ENCODE measurements at places on chromosomes 11 and 22.

DNA sequence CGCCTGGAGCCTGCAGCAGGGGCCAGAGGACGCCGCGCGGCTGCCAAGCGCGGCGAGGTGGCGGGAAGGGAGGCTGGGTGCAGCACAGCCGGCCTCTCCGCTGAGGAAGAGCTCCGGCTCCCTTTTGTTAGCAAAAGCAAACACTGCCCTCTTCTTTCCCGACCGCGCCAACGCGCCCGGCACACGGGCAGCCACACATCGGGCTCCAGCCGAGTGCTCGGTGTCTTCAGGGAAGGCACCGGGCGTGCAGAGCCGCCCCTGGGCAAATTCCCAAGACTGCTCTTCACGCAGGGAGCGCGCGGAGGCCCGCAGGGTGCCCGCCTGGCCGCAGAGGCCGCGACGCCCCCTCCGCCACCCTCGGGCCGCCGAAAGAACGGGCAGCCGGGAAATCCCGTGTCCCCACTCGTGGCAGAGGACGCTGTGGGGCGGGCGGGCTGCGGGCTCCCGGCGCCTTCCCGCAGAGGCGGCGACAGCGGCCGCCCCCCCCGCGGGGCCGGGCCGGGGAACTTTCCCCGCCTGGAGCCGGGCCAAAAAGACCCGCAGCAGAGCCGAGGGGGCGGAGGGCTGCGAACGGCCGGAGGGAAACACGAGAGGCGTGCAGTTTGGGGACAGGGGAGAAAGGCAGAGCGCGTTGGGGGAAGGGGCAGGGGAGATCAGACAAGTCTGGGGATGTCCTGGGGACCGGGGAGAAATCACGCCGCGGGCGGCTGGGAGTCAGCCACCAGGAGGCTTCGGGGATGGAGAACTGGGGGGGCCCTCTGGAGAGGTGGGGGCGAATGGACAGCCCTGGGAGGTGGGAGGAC is 931 bp downstream of the CADM1 start:
- DNase-seq = peak; percentile 38

- DNase-seq = no peak
Observed at GRCh38 chr11:75518771-75519653, 6.7 kb downstream of the GDPD5 start.

GRCh38 chr11:133238027-133238426 is 294.3 kb downstream of the OPCML start:
- DNase-seq = no peak

GRCh38 chr11:97764605-97765004 is 1256.1 kb upstream of the CNTN5 start:
- no peak for DNase-seq

DNA sequence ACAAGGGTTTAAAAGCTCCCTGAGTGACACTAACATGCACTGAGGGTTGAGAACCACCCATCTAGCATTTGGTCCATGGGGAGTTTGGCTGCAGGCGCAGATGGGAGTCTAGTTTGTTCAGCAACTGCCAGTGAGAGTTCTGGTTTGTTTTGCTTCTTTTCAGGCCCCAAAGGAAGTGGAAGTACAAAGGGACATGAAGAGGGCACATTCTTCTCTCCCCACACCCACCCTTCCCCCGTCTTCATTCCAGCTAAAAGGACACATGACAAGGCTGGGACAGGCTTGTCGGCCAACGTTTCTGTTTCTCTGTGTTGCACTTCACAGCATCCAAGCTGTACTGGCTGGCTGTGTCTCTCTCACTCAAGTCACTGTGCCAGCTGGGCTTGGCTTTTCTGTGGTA is 8.2 kb upstream of the ENDOD1 start:
- no peak for DNase-seq

GRCh38 chr11:66979336-66979980 is 4.4 kb downstream of the C11orf86 start:
- DNase-seq = no peak

Measured in activated naive CD4-positive, alpha-beta T cell treated with anti-CD3 and anti-CD28 coated beads for 36 hours (primary cell).